ENCODE measurements at places on chromosomes 12 and 14.

GRCh38 chr12:53147181-53147580, 33.3 kb upstream of the ZNF740 start:
- DNase-seq = no peak

- no peak for DNase-seq
These were observed 63.5 kb downstream of the SLC38A1 start for GRCh38 chr12:46205294-46205693.

DNA sequence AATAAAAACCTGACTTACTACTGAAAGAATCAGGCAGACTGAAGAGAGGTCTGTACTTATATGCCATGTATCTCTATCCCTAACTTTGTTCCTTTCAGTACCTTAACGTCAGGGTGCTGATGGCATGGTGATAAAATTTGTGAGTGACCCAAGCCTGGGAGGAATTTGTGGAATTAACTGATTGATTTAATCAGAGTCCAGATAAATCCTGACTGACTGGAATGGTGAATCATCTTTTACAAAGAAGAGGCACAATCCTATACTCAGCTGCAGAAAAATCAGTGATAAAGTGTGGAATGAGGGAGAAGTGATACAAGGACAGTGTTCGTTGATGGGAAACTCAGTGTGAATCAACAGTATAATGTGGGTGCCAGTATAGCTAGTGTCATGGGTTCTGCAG, 3.7 kb downstream of the TDG start:
- DNase-seq = no peak

- DNase-seq = no peak
These were observed 93.7 kb upstream of the PTPRR start for GRCh38 chr12:71014180-71014785.

- DNase-seq = no peak
These were observed 20.4 kb upstream of the PAPOLA start for GRCh38 chr14:96481731-96482314.

GRCh38 chr14:85016496-85016895, 513.4 kb upstream of the FLRT2 start:
- DNase-seq = no peak

Data from GM19239 (cell line).